Fibroblast of mammary gland (primary cell): ENCODE measurements at places on chromosomes 1 and 21.

DNA sequence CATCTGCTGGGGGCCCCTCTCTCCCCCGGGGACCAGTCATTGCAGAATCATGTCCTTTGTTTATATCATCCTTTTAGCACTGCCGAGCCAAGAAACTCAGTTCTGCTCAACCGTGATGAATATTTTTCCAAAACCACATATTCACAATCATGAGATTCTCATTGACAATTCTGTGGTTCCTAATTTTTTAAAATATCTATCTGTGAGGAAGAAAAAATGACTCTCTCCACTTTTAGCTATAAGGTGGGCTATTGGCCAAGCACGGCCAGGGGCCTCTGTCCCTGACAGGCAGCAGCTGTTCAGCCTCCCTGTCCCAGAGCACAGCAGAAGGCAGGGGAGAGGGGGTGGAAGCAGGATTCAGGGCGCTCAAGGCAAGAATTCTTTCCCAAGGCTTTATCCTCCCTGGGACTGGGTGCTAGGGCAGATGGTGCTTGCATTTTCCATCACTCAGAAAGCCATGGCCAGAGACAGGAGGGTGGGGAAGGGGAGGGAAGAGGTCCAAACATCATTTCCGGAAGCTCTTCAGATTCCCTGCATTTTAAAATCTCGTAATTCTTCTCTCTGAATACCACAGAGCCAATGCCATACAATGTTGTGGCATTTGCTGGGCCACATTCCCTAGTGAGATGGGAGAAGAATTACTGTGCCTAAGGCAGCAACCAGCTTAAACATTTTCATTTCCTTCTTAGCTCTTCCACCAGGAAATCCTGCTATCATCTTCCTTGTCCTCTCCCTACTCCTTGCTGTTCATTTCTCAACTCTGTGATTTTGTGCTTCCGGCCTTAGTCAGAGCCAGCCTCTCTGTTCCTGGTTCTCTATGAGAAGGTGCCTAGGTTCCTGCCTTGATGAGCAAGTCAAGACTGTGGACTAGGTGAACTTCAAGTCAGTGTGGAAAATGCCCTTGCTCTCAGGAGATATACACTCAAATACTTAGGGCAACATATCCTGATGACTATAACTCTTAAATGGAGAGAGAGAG, 60.3 kb downstream of the KCNJ6 start:
- peak; percentile 45 for DNase-seq

DNA sequence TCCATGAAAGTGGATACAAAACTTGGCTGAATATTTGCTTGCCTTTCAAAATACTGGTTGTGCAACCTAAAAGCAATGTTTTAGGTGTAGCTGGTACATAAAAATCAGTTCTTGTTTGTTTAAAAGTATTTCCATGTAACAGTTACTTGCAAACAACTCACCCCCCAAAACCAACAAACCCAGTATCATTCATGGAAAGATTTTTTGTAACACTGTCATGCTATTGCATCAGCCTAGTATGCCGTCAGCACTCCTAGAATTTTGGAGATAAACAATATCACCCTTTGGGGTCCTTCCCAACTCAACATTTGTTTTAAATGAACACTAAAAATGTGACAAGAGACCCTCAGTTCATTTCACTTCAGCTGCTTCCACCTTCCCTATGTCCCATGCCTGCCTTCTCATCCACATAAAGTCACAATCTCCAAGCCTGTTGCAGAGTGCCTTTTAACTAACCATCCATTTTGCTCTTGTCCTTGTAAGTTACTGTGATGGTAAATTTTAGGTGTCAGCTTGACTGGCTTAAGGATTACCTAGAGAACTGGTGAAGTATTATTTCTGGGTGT, 425.3 kb downstream of the DUSP10 start:
- peak; percentile 79 for DNase-seq

DNA sequence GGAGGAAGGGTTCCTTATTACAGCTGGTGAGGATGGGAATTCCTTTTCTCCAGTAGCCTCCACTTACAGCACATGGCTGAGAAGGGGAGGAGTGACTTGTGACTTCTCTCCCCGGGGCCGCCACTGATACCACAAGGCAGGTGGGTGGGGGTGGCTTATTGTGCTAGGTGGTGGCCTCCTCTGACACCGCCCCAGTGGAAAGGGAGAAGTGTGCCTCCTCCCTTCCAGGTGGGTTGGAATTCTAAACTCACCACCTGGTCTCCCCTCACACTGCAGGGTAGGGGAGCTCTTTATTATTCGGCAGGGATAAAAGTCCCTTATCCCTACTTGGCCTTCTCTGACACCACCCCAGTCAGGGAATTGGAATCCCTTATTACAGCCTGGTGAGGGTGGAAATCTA, 89.5 kb downstream of the CCDC30 start:
- DNase-seq, result no peak

GRCh38 chr1:29948581-29948980, 712.3 kb downstream of the PTPRU start:
- no peak for DNase-seq

GRCh38 chr21:22842875-22843274, 1844.7 kb downstream of the NCAM2 start:
- no peak for DNase-seq

GRCh38 chr1:41072051-41072450, 50.5 kb upstream of the SLFNL1 start:
- peak; percentile 26 for DNase-seq

- DNase-seq, result no peak
Measured at GRCh38 chr1:93000291-93000690, 39.0 kb upstream of the DIPK1A start.

GRCh38 chr1:2448098-2448445, 28.0 kb upstream of the PLCH2 start:
- DNase-seq, result no peak

DNA sequence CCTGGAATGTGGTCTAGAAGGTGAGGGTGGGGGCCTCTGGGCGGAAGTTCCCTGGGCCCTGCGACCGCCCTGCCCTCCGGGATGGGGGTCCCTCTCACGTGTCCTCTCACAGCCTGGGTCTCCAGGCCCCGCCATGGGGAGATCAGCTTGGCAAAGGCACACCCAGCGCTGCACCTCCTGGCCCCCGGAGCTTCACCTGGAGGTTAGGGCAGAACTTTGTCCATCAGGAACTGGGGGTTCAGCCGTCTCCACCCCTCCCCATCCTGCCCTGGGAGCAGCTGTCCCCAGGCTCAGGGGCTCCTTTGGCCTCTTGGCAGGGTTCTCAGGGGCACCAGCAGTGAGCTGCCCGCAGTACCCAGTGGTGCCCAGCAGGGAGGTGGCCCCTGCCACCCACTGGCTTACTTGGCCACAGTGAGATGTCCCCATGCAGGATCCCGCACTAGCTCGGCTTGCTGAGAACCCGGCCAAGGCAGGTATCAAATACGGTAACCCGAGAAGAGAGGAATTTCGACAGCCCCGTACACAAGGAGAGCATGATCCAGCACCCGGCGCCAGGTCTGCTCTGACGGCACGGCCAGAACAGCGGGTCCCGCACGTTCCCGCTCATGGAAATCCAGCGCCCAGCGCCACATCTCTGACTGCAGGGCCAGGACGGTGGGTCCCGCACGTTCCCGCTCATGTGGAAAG, 36.7 kb downstream of the RRP1 start:
- no peak for DNase-seq

DNA sequence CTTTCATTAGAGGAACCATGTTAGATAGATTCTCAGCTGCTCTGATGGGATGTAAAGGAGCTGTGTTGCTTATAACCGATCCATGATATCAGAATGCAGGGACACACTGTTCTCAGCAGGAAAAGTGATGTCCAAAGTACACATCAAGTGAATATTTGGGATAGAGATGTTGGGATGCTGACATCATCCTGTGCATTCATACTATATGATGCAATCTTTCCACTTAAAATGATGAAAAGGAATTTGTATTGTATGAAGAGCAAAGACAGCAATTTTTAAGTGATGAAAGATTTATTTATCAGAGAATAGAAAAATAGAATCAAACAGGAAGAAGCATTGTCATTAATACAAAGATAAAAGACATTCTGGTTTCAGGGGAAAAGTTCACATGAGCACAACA, 110.1 kb downstream of the ERG start:
- peak; percentile 12 for DNase-seq

- no peak for DNase-seq
Measured at GRCh38 chr1:216627252-216627651, 96.0 kb downstream of the ESRRG start.
